ENCODE measurements at places on chromosomes 5 and 9.
A peak's percentile ranks its signal among the peaks of the same experiment; 100 is the strongest.

- DNase-seq = no peak
These were observed 45.5 kb downstream of the DAB2IP start for GRCh38 chr9:121696930-121697329.

DNA sequence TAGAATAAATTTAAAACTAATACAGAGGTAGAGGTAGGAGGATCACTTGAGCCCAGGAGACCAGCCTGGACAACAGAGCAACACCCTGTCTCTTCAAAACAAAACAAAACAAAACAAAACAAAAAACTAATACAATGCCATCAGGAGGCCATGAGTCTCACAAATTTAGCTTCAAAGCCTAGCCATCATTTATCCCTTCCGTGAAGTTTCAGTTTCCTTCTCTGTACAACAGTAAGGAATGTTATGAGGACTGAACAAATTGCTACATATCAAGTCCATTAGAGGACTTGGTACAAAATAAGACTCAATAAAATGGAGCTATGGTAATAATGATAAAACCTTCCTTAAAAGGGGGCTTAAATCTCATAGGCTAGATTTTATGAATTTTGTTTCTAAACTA, 60.8 kb downstream of the MAPKAP1 start:
- peak; percentile 40 for DNase-seq

GRCh38 chr5:126998201-126998631, 32.1 kb downstream of the MARCHF3 start:
- DNase-seq = no peak

GRCh38 chr9:94639061-94639998, at the start of gene FBP1:
Gene FBP1, minus strand, starts transcription at chr9:94639518. Its CDS starts 208 bp downstream, at chr9:94639310.
- DNase-seq = peak; percentile 44

GRCh38 chr5:157839157-157839795, 19.7 kb downstream of the CLINT1 start:
- no peak for DNase-seq

DNA sequence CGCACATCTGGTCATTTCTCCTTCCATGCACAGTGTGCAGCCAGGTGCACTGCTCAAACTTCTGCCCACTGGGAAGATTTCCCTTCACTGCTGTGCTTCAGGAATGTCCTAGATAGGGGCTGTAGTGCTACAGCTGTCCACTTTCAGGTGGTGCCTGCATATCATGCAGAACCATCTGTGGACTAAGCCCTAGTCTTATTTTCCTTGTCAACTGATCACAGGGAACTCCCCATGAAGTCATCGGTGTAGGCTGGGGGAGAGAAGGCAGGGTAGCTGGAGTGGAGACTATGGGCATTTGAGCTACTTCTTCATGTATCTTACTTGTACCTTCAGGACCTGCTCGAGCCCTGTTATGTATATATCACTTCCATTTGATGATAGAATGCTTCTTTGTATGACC, 150.9 kb upstream of the PLCXD3 start:
- no peak for DNase-seq

GRCh38 chr9:88076286-88077070, 61.8 kb downstream of the SPATA31C2 start:
- DNase-seq = peak; percentile 71

DNA sequence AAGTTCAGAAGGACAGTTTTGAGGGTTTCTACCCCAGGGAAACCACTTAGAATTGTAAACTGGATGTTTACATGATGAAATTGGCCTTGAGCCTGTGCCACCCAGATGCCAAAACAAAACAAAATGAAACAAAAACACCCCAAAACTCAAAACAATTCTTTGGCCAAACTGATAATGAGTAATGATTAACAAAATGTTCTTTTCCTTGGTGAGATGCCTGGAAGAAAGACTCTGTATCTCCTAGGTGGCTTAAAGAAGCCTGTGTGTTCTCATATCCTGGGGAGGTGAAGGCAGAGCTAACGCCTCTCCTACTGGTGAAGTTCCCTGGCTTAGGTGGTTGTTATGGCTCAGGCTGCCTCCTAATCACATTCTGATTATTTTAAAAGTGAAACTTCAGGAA, 120.5 kb downstream of the NPR3 start:
- no peak for DNase-seq

- DNase-seq = no peak
These were observed 9.5 kb upstream of the CCDC187 start for GRCh38 chr9:136313111-136314055.

GRCh38 chr5:84382363-84383295, 2.1 kb downstream of the EDIL3 start:
- peak; percentile 83 for DNase-seq

GRCh38 chr5:80059354-80059980, 24.3 kb downstream of the THBS4 start:
- no peak for DNase-seq

DNA sequence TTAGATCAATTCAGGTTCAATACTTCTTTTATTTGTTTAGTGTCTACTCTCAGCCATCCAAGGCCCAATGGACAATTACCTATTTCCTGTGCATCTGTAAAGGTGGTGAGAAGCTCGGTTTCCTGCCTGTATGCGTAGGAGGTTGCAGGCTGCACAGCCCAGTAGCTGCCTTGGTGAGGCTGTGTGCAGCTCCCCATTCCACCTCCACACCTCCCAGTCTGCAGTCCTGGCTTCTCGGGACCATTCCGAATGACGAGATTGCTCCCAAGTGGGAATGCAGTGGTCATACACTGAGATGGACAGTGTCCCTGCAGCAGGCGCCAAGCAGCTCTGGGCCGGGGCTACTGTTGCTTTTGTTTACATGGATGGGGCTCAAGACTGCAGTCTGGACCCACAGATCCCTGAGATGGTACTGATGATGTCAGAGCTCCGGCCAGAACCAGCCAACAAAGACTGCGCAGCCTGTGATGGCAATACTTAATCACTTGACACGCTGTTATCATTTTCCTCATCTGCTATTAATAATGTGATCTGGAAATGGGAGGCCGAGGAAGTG, 206.1 kb upstream of the IRX1 start:
- no peak for DNase-seq

GRCh38 chr9:98811051-98811650, 3.7 kb downstream of the GALNT12 start:
- no peak for DNase-seq

- DNase-seq = no peak
These were observed 67.3 kb downstream of the PARP8 start for GRCh38 chr5:50733741-50734140.

DNA sequence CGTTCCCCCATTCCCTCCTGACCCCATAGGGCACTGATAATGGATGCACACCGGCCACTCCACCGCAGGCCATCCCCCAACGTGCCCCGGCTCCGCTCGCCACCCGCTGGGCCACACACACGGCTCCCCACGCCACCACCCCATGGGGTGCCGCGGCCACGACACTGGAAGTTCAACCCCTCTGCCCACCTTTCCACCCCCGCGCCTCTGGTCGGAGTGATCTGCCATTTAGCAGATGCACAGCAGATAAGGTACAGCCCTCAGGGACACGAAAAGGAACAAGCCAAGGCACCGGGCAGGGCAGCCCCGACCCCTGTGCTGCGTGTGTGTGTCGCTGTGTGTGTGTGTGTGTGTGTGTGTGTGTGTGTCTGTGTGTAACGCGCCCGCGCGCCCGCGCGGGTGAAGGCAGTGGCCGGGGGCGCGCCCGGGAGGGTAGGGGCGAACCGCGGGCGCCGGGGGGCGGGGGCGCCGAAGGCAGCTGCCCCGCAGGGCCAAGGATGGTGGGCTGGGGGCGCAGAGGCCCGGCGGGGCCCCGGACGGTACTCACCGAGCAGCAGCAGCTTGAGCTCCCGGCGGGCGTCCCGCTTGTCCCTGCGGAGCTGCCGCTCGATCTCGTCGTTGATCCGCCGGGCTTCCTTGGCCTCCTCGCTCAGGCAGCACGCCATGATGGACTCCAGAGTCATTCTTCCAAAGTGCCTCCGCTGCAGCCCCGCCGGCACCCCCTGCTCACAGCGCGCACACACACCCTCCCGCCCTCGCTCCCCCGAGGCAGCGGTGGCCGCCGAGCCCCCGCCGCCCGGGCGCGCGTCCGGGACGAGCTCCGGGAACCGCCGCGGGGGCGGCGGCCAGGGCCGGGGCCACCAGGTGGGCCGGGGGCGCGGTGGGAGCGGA, 813 bp downstream of the GNAQ start:
- peak; percentile 51 for DNase-seq

DNA sequence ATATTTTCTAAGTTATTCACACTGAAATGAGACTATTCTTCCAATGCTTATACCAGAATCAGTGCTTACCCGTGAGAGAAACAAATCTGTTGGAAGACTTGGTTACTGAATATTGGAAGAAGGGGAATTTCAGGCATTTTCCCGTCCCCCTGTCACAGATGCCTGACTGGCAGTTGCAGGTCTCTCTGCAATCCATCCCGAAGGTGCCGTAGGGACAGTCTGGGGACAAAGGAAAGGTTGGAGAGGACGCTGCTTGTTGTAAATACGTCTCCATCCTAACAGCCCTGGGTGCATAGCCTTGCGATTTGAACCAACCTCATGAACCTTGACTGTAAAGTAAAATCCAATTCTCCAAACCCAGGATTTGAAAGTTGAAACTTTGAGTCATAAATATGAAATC, 3.5 kb downstream of the ESM1 start:
- DNase-seq = no peak

DNA sequence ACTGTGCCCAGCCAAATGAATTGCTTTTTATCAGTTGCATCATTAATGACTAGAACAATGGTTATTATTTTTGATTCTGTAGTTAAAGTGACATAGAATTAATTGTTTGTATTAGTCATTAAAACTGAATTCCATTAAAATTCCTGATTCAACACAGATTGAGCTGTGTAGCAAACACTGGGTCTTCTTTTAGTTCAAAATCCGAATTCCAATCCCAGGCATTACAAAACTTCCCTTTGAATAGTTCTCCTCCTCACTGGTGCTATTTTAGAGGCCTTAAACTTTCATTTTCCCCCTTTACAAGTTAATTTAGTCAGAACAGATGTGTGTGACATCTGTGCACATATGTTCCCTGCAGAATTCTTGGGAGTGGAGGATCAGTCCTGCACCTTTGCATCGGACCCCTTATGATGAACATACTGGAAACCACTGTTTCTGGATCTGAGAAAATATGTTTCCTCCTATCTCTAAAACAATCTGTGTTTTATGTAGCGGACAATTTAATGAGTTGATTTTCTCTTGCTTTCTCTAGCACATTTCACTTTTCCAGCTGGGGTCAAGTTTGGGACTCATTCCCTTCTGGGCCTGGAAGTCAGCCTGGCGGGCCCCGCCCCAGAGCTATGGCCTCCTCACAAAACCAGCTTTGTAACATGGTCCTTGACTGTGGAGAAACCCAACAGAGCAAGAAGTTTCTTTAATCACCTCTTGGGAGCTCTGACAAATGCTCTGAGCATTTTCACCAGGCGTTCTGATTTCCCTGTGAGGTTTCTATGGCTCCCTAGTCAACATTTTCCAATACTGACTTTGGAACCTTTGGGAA, 87.9 kb upstream of the MAMDC2 start:
- no peak for DNase-seq

DNA sequence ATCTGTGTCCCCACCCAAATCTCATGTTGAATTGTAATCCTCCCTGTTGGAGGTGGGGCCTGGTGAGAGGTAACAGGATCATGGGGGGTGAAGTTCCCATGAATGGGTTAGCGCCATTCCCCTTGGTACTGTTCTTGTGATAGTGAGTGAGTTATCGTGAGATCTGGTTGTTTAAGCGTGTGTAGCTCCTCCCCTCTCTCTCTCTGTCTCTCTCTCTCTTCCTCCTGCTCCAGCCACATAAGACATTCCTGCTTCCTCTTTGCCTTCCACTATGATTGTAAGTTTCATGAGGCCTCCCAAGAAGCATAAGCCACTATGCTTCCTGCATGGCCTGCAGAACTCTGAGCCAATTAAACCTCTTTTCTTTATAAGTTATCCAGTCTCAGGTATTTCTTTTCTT, 28.8 kb downstream of the C5orf15 start:
- no peak for DNase-seq

DNA sequence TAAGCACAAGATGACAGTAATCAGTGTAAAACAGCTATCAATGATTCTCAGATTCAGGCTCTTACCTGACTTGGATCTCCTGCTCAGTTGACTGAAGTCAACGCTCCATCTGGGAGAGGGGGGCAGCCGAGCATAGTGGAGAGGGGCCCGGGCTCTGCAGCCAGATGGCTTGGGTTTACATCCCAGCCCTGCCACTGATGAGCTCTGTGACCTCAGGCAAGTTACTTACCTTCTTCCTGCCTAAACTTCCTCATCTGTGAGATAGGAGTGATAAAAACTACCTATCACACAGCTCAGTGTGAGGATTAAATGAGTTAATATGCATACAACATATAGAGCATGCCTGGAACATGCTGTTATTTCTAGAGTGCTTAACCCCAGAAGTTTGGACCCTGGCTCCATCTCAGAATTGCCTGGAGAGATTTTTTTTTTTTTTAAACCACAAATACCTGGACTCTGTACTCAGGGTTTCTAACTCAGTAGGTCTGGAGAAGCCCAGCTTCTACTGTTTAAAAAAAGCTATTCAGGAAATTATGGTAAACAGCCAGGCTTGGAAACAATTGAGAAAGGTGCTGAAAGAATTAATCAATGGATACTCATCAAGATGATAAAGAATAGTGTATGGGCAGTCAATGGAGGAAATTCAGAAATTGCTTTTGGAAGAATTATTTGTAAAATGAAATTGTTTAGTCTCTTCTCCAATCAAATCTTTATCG, 72.2 kb downstream of the ANKRD55 start:
- no peak for DNase-seq

DNA sequence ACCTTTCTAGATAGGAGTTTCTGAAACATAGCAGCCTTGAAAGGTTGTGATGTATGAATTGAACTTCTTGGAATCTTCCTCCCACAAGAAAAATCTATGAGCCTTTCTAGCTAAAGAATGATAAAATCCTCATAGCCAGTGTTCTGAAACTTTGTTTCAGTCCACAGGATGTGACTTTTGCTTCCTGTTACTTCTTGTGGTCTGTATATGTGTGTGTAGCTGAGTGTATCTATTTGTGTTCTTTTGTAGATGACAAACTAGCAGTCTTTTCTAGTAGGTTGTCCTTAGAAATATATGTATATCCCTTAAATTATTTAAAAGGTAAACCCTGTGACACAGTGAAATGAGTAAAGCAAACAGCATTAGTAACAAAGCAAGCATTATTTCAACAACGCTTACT, 188.8 kb downstream of the MRPS30 start:
- DNase-seq = no peak

GRCh38 chr5:156354571-156354970, 27.6 kb downstream of the SGCD start:
- DNase-seq = no peak

DNA sequence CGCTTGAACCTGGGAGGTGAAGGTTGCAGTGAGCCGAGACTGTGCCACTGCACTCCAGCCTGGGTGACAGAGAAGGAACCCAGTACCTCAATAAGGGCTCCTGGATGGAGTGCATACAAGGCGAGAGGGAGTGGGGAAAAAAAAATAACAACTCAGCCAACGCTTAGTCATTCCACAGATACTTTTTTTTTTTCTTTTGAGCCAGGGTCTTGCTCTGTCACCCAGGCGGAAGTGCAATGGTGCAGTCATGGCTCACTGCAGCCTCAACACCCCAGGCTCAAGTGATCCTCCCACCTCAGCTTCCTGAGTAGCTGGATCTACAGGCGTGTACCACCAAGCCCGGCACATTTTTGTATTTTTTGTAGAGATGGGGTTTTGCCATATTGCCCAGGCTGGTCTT, 59.5 kb upstream of the GGTA1 start:
- DNase-seq = no peak

Measured in cardiac muscle cell (in vitro differentiated cells and primary cell).